ENCODE measurements at places on chromosomes 16 and 17. TPM values are rescaled to one million over a fixed set of nuclear protein-coding genes. Genes with fewer than 3 reads are reported as not detected.

GRCh38 chr17:36817483-36818048 lies 119.7 kb upstream of the LHX1 start:
- DNase-seq, result no peak

GRCh38 chr17:35700150-35700549 lies 31.3 kb upstream of the RASL10B start:
- no peak for DNase-seq

DNA sequence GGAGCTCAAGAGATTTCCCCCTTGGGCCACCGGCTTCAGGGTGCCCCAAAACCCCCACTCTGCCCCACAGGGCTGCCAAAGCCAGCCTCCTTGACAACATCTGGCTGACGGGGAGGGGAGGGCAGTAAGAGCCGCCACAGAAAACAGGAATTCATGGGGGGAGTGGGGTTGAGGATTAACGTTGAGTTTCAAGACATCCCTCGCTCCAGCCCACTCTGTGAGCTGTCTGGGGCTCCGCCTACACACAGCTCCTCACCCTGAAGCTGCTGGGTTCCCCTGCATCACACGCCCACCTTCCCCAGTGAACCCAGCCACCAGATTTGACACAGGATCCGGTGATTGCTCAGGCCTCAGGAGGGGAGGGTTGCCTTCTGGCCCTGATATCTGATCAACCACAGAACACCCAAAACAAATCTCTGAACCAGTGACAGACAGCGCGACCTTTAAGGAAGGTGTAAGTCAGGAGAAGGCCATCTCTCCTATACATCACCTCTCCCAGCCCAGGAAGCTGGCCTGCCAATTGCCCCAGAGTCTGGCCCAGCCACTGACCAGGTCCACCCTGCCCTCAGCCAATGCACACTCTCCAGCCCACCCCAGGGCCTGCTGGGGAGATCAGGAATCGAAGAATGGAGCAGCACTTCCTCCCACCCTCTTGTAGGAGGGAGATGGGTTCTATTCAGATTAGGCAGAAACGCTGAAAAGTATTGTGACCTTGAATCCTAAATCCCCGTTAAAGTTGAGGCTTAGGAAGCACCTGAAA lies 132.1 kb downstream of the CLEC16A start:
- DNase-seq, result no peak

- no peak for DNase-seq
Observed at GRCh38 chr17:48715496-48716399, 6.6 kb downstream of the PRAC1 start.

DNA sequence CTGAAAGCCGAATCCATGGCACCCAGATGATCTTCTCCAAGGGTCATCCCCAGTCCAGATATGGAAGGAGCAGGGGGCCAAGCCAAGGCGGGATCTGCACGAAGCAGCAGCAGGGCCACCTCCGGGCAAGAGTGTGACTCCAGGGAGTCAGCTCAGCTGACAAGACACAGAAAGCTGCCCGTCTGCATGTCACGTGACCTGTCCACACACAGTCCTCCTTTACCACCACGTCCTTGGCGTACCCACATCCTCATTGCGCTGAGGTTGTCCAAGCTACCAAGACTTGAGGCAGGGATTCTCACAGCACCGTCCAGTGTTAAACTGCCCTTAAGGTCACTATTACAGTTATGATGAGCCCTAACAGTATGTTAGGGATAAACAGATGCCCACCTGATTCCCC lies 11.3 kb upstream of the CYTH1 start:
- no peak for DNase-seq

- DNase-seq, result no peak
Observed at GRCh38 chr16:787978-788398, at the start of gene RPUSD1. Gene RPUSD1, minus strand, starts transcription at chr16:788381. Its CDS starts 644 bp downstream, at chr16:787737.

DNA sequence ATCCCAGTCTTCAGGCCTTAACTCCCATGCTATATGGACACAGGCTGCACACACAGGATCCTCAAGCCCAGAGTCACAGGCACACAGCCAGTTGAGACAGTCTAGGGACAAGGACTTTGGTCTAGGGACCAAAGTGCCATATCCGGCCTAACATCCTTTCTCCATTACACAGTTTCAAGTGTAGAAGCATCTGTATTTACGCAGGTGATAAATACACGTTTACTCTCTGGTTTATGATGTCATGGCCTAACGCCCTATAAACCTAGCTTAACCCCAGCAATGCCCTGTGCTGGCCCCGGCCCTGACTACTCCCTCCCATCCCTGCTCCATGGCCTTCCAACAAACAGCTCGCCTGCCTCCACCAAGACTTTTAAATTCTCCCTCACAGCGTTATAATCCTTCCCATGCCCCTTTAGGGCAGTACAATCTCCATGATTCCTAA lies 17.1 kb downstream of the CUEDC1 start:
- no peak for DNase-seq

- no peak for DNase-seq
Observed at GRCh38 chr16:75341564-75342307, 90.3 kb upstream of the BCAR1 start.

Gene KRT31
- total RNA-seq, result not detected

Gene RCVRN
- total RNA-seq, result not detected

DNA sequence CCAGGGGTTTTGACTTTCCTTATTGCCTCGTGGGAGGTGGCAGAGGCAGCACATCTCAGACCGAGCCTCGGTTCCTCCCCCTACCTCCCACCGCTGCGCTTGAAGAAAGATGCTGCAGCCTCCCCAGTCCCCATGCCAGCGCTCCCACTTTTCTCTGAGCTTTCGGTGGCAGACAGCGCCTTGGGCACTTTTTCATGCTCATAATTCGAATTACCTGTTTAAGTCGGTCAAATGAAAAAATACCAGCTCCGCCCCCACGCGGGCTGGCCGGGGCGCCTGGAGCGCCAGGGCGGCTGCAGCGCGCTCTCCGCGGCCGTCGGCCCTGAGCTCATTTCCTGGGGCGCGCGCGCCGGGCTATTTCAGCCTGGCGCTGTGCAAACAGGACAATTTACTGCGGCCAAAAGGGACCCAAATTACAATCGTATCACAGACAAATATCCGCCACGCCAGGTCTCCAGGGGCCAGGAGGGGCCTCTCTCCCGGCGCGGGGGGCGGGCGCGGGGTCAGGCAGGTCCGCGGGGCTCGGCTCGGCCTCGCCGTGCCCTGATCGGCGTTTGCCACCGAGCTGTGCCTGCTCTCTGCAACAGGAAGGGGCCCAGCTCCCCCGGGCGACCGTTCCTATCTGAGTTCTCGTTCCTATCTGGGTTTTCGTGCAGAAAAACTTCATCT lies 45.0 kb downstream of the SOST start:
- DNase-seq, result peak; percentile 47

Gene CAVIN1
- total RNA-seq, result 208 TPM

DNA sequence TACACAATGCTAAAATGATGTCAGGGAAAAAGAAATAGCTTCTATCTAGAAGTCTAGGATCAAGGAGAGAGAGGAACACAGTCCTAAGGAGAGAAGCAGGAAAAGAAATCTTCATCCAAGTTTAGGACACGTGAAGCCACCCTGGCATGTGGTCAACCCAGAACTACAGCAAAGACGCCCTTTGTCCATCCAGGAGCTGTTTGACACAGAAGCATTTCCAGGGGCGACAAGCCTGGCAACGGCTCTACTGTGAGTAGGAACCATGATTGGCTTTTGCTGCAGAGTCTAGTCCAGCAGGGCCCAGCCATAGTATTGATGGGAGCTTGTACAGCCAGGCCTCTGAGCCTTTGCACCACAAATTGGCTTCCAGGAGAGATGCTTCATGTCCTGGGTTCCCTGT lies 185.4 kb upstream of the RPL38 start:
- DNase-seq, result no peak

- DNase-seq, result no peak
Observed at GRCh38 chr17:51685287-51685909, 425.1 kb downstream of the UTP18 start.

GRCh38 chr17:40980596-40980995 lies 3.5 kb downstream of the KRT40 start:
- DNase-seq, result no peak

Gene C17orf100
- total RNA-seq, result 0.67 TPM

Gene BANP
- 18.8 TPM for total RNA-seq

DNA sequence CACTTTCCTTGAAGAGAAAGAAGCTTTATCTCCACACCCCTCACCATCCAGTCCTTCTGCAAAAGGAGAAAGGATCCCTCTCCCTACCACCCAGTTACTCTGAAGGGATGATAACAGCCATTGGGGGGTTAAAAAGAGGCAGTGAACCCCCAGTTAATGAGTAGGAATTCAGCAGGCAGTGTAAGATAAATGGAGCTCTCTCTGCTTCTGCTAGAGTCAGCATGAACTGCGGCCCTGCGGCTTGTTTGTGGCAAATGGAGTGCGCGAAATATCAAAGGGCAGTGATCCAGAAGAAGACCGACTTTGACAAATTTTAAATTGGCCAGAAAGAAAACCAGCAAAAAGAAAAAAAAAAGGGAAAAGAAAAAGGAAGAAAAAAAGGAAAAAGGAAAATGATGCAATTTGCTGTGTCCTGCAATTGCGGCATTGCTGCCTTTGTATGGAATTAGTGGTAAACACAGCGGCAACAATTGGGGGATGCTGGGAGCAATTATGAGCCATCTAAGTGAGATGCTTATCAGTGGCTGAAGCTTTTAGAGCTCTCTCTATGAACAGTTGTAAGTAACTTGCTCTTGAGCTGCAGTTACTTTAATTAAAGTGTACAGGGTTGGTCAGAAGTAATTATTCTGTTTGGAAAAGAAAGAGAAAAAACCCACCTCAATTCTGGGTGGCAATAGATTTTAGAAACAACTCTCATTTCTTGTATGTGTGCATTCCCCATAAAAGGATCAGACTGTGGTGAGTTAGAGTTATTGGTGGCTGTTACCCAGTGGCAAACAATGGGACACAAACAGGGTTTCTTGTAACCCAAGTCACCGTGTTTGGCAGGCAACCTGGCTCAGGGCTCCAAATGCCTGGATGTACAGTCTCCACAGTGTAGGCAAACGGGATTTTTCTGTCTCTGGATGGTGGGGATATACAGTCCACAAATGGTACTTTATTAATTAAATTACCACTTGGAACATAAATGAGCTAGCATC lies 161.3 kb downstream of the AATF start:
- DNase-seq, result no peak

GRCh38 chr17:19023209-19023999 lies 18.8 kb upstream of the FAM83G start:
- DNase-seq, result no peak

DNA sequence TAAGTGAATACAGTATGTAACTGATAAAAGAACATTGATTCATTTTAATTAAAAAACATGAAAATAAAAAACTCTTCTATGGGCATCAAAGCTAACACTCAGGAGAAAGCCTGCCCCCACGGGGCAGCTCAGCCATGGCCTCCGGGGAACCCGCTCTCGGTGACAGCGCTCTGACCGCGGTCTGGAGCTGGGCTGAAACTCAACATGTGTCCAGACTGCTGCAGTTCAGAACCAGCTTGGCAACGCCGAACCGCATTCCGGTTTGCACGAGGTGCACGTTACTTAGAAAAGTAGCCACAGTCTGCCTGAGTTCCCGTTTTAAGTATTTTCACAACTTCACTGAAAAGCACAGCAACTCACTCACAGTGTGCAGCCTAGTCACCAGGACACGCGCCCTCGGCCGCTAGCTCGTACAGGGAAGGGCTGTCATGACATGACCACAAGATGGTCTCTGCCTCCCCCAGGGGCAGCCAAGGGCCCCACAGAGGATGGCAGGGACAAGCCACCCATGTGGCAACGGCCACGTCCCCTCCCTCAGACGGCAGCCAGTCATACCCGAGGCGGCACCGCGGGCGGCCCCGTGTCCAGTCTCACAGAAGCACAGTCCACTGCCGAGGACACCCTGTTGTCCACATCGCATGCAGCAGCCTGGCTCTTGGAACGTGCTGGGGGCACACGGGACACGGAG lies 77.1 kb upstream of the METRNL start:
- DNase-seq, result no peak

GRCh38 chr17:34609210-34609609 lies 29.8 kb downstream of the TMEM132E start:
- no peak for DNase-seq

- DNase-seq, result no peak
Observed at GRCh38 chr16:337975-338575, 14.4 kb downstream of the AXIN1 start.

DNA sequence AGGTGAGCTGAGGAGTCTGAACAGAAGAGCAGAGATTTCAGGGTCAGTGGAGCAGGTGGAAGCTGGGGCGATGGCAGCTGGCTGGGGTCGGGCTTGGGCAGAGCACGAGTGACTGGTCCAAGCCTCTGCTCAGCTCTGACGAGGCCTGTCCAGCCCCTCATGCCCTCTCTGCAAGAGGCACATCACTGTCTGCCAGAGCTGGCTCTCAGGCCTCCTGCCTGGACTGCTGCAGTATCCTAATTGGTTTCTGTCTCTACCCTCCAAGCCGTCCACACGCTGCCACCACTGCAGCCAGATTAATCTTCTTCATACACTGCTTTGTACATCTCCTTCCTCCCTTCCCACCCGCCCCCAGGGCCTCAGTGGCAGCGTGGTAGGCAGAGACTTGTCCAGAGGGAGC lies 25.4 kb downstream of the CACNA1G start:
- no peak for DNase-seq

Gene DNAH3
- 0.54 TPM for total RNA-seq

- no peak for DNase-seq
Observed at GRCh38 chr16:59394526-59394925, 660.4 kb upstream of the GOT2 start.

Gene SUPT4H1
- total RNA-seq, result 59.6 TPM

Gene CA7
- not detected for total RNA-seq

Gene PIGS
- total RNA-seq, result 56.2 TPM

GRCh38 chr16:89744813-89745212 lies 23.5 kb downstream of the ZNF276 start:
- no peak for DNase-seq

DNA sequence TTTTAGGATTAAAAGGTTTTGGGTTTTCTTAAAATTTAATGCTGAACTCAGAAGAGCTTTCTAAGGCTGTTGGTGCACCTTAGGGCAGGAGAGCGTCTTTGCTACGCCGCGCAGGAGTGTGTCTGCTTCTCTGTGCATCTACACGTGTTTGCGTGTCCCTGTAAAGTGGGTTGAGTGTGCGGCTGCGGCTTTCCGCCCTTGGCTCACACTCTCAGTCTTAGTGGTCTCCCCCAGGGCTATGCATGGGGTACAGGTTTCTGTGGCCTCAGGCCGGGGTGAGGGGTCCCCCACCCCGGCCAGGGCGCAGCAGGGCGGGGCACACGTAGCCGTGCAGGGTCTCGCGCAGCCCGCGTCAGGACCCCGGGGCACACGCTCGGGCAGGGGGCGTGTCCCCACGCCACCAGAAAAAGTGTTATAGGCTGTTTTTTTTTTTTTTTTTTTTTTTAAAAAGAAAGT lies 727 bp upstream of the TENT4B start:
- peak; percentile 40 for DNase-seq

- no peak for DNase-seq
Observed at GRCh38 chr17:66892246-66892645, 57.3 kb downstream of the CACNG5 start.

DNA sequence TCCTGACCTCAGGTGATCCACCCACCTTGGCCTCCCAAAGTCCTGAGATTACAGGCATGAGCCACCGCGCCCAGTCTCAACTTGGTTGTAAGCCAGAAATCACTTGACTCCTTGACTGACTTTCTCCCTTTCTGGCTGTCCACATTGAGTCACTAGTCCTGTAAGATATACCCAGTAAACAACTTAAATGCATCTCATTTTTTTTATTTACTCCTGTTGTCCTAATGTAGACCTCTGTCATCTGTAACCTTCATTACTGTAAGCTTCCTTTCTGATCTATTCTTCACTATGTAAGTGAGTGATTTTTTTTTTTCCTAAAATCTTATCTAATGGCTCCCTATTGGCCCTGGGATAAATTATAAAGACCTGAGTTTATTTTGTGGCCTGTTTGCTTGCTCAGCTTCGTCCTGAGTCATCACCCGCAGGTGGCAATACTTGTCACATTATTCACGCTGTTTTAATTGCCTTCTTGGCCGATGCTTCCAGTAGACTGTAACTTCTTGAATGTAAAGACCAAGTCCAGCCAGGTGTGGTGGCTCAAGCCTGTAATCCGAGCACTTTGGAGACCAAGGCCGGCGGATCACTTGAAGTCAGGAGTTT lies 41.0 kb downstream of the PAFAH1B1 start:
- peak; percentile 83 for DNase-seq
